ENCODE measurements at places on chromosomes 2 and 18. TPM values are rescaled to one million over a fixed set of nuclear protein-coding genes. Genes with fewer than 3 reads are reported as not detected.

The ACADL gene
- polyA plus RNA-seq: 9.6 TPM

The TP53I3 gene
- 25.8 TPM for polyA plus RNA-seq

GRCh38 chr2:111226876-111227700 lies 106.4 kb downstream of the BCL2L11 start:
- no peak for DNase-seq

GRCh38 chr18:12102136-12102842 lies 8.6 kb downstream of the ANKRD62 start:
- DNase-seq: no peak

DNA sequence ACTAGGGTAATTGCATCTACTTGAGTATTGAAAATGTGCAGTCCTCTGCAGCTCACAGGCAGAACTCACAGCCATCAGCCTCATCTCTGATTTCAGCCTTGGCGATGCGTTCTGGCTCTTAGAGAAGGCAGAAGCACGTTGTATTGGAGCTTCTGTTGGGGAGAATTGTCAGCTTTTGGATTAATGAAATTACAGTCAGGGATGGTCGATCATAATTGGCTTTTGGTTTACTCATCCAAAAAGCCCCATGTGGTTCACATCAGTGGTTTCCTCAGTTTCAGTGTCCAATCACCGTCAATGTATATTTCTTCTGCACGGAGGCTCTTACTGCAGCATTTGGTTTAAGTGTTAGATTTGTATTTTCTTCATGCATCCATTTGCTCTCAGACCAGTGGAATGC lies 218.5 kb upstream of the SOX11 start:
- no peak for DNase-seq
